Activated CD8-positive, alpha-beta memory T cell treated with anti-CD3 and anti-CD28 coated beads, Interleukin-2, amount 50 U/mL, for 4 hours (primary cell): ENCODE measurements at places on chromosomes 16 and 17.

DNA sequence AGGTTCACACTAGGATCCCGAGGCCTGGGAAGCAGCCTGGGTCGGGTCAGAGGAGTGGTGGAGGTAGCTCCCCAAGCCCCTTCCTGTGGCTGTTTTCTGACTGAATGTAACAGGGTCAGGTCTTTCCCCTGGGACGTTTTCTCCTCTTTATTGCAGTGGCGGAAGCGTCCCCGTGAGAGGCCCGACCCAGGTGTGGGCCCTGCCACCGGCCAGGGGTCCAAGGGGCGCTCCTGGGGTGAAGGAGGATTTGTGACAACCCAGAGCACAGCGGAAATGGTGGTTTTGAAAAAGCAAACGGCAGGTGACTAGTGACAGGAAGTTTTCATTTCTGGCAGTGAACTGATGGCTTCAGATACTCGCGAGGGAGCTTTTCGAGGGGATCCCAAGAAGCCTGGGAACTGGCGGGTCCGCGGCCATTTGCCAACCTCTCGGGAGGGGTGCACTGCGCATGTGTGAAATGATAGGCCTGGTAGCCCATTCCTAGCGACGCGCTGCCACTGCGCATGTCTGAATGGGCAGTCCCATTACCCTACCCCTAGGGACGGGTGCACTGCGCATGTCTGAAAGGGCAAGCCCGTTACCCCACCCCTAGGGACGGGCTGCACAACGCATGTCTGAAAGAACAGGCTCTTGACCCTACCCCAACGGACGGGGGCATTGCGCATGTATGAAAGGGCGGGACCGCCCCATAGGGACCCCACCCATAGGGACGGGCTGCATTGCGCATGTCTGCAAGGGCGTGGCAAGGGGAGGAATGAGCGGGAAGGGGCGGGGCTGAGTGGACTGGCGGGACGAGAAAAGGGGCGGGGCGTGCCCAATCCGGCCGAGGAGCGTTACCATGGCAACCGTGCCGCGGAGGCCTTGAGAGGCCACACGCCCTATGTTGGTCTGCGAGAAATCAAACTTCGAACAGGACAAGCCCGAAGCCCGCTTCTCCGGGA lies 1747.9 kb downstream of the TP53TG3F start:
- no peak for DNase-seq

- DNase-seq: peak; percentile 9
Observed at GRCh38 chr17:80844418-80844990, 147.1 kb upstream of the CHMP6 start.

- no peak for DNase-seq
Observed at GRCh38 chr17:66411520-66411919, 109.1 kb downstream of the PRKCA start.

DNA sequence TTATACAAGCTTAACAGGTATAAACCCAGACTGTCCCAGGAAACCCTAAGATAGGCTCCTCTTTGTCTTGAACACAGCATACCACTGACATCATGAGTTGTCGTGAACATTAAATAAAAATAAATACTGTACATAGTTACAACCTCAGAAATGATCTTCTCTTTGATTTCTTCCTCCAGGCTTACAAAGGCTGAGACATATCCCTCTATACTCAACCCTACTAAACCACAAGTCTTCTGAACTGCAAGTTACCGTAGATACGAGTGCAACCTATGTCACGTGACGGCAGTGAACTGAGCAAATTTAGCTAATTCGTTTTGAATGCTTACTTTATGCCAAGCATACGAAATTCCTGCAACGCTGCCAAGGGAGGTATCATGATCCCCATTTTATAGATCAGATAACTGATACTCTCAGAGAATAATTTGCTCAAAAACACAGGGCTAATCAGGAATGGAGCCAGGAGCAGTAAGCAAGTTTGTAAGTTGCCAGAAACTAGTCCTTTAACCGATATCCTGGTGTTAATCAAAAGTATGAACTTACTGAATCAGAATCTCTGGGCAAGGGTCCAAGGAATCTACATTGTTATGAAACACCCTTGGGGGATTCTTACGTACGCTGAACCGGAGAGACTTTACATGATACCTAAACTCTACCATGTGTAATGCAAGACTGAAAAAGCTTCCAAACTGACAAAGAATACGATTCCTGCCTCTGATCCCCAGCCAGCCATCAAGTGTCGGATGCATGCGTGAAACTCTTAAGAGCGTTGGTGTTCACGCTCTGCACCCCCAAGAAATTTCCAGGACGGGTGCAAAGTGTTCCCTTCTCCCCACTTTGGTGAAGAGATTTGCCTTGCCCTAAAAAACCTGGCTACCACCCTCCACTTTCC lies 106.2 kb downstream of the XYLT1 start:
- peak; percentile 45 for DNase-seq

GRCh38 chr17:72822358-72823023 lies 270.0 kb downstream of the SLC39A11 start:
- DNase-seq: no peak

DNA sequence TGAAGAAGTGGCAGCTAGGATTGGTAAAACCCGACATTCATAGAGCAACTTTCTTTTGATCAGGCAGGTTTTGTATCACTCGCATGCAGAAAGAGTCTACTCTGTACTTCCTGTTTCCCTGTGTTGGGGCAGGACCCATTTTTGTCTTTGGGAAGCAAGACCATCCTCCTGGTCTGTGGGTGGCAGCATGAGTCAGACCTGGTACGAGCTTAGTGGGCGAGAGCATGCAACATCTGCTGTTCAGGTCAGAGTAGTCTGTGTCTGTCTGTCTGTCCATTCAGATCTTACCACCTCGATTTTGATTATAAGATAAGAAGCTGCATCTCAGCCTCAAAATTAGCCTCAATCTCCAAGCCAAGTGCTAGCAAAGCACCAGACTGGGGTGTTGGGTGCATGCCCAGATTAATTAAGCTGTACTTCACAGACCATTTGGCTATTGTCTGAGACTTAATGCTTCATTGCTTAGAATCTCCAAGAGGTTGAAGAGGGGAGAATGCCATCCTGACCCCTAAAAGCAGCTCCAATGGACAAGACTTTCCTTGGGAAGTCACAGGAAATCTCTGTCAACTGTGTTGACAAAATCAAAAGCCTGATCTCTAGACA lies 110.9 kb downstream of the XYLT1 start:
- peak; percentile 49 for DNase-seq

- no peak for DNase-seq
Observed at GRCh38 chr16:5036228-5037156, 2.8 kb upstream of the NAGPA start.

- DNase-seq: no peak
Observed at GRCh38 chr17:35586569-35587073, 501 bp upstream of the AP2B1 start.

DNA sequence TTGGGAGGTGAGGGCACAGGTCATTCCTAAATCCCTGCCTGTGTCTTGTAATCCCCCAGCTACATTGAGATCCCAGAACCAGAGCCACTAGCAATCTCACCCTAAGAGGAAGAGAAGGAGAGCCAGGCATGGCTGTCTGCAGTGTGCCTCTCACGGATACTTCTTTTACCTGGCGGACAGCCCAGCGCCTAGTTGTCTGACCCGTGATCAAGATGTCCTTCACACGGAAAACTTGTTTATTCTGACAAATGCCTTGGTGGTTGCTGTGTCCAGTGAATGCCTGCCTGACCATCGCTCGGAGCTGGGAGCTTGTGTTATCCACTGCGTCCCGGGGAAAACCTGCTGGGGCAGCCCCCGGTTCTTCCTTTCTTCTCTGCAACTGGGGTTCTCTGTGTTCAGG lies 140.5 kb upstream of the WSCD1 start:
- DNase-seq: no peak

DNA sequence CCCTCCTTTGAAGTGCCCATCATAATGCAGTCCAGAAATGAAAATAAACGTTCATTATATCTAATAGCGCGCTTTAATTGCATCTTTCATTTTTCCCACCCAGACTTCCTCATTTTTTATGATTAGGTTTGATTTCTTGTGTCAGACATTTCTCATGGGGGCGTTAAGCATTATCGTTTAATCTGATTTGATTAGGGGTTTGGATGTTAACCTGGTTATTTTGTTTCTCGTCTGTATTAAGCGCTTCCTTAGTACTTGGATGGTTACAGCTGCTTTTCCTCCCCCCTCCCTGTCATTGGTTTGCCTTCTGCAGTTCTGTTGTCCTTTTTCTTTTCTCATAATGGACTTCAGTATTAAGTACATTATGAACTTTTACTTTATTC lies 540 bp downstream of the MFSD11 start:
- DNase-seq: no peak

DNA sequence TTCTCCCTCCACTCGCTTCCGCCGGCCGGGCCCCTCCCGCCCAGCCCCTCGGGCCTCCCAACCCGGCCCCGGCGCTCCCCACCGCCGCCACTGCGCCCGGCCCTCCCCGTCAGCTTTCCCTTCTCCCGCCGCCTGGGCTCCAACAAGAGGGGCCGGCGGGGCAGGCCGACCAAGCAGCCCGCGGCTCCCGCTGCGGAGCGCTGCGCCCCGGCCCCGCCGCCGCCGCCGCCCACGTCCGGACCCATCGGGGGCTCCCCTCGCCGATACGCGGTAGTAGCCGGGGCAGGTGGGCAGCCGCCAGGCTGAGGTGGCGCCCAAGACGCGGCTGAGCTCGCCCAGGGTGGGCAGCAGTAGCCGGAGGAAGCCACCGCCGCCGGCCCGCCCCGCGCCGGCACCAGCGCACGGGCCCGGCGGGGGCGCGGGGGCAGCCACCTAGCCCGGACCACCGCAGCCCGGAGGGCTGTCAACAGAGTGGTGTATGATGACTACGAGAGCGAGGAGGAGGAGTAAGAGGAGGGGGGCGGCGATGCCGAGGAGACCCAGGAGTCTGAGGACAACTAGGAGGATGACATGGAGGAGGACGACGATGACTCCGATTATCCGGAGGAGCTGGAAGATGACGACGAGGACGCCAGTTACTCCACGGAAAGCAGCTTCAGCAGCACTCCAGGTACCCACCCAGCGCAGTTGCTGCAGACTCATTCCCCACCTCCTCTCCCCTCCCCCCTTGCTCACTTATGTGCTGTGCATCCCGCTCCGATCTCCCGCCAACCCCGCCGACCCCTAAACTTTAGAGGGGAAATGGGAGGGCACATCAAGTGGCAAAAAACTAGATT lies 498 bp downstream of the LRRC37B start:
- peak; percentile 36 for DNase-seq

GRCh38 chr17:68542698-68543463 lies 30.7 kb downstream of the PRKAR1A start:
- no peak for DNase-seq

DNA sequence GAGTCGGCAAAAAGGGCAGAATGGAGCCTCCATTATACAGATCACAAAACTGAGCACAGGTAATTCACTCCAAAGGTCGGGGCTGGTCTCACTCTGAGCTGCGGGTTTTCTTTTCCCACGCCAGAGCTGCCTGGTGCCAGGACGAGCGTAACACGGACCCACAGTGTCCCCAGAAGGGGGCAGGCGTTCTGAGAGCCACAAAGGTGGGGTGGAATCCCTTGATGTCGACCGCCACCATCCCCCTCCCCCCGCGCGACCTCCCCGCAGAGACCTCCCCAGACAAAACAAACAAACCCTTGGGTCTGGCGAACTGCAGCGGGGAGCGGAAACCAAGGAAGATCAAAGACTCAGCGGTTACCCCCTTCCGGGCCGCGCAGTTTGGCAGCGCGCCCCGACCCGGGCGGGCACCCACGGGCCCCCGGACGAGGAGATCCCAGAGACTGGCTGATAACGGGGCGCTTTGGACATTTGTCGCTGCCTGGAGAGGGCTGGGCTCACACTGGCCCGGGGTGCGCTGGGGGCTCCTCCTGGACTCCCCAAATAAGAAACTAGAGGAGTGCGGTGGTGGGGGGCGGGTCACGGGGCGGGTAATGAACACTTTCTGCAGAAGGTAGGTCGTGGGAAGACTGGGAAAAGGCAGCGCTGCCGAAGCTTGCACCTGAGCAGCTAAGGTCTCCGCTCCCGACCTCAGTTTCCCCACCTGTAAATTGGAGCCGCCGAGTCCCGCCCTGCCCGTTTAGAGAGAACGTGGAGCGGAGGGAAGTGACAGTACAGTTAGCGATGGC lies 664 bp upstream of the NKD1 start:
- peak; percentile 75 for DNase-seq

DNA sequence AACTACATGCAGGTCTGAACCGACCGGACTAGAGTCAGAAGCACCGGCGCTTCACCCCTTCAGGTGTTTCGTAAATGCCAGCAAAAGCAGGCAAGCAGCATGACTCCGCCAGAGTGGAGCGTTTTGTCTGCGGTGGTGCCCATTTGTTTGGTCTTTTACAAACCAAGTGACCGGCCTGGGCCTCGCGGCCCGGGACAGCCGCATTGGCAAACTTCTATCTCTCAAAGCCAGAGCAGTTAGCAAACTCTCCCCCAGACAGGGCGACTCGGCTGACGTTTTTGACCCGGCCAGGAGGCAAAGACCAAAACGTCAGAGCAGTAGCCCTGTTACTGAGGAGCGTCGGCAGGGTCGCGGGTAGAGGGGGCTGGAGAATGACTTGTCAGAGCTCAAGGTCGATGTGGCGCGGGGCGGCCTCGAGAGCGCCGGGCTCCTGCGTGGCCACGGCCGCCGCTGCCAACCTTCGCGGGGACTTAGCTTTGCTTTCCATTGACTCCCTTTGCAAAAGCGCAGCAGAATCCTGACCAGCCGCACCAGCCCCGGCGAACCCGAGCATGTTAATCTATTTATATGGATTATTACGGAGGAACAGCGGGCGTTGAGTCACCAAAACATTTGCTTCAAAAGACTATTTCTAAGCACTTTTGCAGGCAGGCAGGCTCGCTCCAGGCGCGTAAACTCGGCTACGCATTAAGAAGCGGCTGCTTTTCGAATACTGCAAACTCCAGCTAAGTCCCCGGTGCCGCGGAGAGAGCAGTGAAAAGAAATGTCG lies 763 bp upstream of the SOX9 start:
- DNase-seq: no peak

DNA sequence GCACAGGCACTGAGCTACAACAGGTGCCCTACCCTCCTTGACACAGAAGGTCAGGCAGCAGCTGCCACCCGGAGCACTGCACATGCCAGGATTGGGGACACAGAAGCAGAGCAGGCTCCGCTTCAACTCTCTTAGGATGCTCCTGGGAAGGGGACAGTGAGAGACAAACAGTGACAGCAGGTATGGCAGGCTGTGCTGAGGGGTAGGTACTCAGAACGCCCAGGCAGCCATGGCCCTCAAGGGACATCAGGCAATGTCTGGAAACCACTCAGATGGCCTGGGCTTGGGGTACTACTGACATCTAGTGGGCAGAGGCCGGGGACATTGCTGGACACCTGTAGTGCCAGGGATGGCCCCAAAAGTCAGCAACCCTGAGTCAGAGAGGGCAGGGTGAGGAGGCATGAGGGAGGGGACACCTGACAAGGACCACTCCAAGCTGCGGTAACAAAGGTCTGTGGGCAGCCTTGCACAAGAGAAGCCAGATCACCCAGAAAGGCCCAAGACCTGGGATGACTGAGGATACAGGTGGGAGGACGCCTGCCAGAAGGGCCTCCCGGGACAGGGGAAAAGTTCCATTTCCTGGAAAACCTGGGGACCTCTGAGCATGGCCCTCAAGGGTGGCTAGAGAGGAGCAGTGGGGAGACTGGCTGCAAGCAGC lies 21.2 kb downstream of the PEMT start:
- DNase-seq: no peak

DNA sequence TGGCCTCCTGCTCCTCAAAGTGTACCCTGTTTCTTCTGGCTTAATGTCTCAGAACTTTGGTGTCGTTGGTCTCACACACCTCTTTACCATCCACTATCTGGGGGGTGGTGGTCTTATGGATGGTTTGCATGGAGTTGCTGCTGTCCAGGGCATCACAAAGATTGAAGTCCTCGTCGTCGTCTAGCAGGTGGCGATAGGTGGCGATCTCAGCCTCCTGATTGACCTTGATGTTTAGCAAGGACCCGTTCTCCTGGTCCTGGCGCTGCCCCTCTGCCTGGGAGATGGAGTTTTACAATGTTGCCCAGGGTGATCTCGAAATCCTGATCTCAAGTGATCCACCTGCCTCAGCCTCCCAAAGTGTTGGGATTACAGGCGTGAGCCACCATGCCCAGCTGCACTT lies 31.1 kb upstream of the HELZ start:
- DNase-seq: no peak
